Left ventricle myocardium inferior (tissue), 1 donor: ENCODE measurements at places on chromosomes 7 and 10.

DNA sequence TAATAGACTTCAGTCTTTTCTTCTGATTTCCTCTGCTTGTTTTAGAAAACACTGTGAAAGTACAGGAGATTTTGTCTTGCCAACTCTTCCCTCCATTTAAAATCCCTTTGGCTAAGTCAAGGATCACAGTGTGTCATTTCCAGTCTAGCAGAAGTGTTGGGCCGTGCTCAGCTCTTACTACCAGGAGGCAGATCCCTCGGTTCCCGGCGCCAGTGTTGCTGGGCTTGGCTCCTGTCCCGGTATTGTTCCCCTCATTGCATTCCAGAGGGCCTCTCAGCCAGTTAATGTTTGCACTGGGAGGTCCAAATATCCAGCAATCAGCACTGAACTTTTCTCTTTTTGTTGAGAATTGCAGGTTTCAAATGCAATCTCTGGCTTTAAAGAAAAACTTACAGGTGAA, 612.1 kb upstream of the MGMT start:
- peak; percentile 91 for DNase-seq

GRCh38 chr7:16697507-16698199, 51.7 kb downstream of the BZW2 start:
- no peak for DNase-seq

DNA sequence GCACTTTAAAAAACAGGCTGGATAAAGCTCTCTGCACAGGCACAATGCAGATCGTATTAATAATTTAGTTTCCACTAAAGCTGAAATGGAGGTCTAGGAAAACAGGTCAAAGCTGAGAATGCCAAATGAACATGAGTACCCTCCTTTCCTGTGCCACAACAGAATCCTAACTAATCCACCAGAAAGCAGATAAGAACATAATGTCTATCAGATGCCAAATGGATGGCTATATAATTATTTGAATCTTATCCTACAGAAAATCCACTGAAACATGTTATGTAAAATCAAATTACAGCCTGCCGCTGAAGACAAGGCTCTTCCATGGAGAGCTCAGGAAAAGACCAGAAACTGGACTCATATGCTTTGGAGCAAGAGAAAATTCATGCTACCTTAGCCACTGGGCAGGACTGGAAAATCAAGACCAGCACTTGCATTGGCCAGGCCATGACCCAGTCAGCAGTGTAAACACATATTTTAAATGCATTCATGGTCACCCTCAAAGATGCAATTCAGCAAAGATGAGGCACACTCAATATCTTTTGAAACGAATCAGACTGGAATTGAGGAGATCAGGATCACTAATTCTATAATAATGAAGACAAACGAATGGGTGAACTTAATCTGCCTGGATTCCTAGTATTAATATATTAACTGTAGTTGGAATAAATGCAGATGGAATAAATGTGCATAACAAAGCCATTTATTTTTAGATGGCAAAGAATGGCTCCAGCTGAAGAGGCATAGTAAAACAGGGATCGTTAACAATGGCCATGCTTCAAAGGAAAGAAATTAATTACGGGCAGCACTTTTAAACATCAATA, 13.2 kb downstream of the ANK3 start:
- DNase-seq: no peak

DNA sequence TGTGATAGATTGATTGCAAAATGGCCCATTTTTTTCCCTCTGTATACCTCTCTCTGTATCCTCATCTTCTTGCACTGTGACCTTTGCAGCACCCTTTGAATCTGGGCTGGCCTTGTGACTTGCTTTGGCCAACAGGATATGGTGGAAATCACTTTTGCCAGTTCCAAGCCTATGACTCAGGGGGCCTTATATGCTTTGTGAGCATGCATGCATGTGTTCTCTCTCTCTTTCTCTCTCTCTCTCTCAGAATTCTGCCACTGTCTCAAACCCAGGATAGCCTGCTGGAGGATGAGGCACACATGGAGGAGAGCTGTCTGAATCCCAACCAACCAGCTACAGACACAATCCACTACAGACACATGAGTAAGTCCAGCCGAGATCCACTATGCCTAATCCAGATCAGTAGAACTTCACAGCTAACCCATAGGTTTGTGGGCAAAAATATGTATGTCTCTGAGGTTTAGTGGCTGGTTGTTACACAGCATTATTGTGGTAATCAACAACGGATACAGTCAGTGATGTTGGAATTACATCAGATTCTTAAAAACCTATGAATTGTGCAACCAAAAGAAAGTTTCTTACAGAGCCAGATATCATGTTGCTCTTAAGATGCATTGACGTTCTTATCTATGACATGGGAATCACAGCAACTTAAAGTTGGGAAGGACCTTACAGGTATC, 41.8 kb upstream of the ABCB4 start:
- DNase-seq: no peak

GRCh38 chr7:16396766-16397500, 24.4 kb downstream of the CRPPA start:
- no peak for DNase-seq

GRCh38 chr7:30463405-30464145, 15.0 kb downstream of the NOD1 start:
- no peak for DNase-seq

DNA sequence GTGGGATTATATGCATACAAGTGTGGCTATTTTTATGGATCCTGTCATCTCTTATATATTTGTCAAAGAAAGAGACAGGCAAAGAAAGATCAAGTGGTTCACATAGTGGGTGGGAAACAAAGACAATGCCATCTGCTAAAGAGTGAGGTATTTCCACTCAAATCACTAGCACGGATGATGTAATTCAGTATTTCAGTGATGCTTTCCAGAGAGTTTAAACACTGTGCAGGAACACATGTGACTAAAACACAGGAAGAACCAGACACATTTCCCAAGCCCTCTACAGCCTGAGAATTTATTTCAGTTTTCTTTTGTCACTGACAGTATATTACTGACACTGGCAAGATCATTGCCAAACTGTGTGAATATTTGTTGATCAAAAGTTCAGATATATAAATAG, 885.7 kb upstream of the CELF2 start:
- no peak for DNase-seq

GRCh38 chr7:122532406-122533269, 166.3 kb downstream of the RNF133 start:
- no peak for DNase-seq

- no peak for DNase-seq
These were observed 469.0 kb upstream of the IGFBP3 start for GRCh38 chr7:46390042-46390441.

DNA sequence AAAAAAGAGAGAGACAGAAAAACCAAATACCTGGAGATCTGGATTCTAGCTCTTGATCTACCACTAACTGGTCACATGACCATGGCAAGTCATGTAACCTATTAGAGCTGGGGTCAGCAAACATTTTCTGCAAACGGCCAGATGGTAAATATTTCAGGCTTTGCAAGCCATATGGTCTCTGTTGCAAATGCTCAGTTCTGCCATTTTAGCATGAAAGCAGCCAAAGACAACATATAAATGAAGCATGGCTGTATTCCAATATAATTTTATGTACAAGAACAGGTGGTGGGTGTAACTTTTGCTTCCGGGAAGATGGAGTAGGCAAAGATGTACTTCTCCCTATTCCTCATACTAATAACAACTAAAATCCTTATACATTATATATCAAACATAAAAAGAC, 6.7 kb downstream of the FRA10AC1 start:
- no peak for DNase-seq

- no peak for DNase-seq
These were observed 356.3 kb downstream of the DNAJB6 start for GRCh38 chr7:157693071-157693520.

DNA sequence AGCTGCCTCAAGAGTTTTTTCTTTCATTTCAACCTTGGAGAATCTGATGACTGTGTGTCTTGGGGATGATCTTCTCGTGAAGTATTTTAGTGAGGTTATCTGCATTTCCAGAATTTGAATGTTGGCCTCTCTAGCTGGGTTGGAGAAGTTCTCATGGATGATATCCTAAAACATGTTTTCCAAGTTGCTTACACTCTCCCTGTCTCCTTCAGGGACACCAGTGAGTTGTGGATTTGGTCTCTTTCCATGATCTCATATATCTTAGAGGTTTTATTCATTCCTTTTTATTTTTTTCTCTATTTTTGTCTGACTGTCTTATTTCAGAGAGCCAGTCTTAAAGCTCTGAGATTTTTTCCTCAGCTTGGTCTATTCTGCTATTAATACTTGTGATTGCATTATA, 282.3 kb upstream of the CSTF2T start:
- DNase-seq: no peak
